ENCODE measurements at places on chromosomes 2 and 18. TPM values are rescaled to one million over a fixed set of nuclear protein-coding genes. Genes with fewer than 3 reads are reported as not detected.

The TFCP2L1 gene
- 0.19 TPM for total RNA-seq

The PRSS56 gene
- not detected for total RNA-seq

The WNT10A gene
- under 0.01 TPM for total RNA-seq

The C2orf81 gene
- total RNA-seq: 1.1 TPM

The ADRA2B gene
- total RNA-seq: 2.0 TPM

The DES gene
- total RNA-seq: 0.77 TPM

The GPR75 gene
- total RNA-seq: 1.2 TPM

The OSR1 gene
- 21.4 TPM for total RNA-seq

The PLEKHH2 gene
- total RNA-seq: 11.6 TPM

The AOX1 gene
- 96.4 TPM for total RNA-seq

The IL18R1 gene
- 0.96 TPM for total RNA-seq

The ABHD1 gene
- under 0.01 TPM for total RNA-seq

The CCDC141 gene
- total RNA-seq: 0.19 TPM
